ENCODE measurements at places on chromosomes 7 and 10.

DNA sequence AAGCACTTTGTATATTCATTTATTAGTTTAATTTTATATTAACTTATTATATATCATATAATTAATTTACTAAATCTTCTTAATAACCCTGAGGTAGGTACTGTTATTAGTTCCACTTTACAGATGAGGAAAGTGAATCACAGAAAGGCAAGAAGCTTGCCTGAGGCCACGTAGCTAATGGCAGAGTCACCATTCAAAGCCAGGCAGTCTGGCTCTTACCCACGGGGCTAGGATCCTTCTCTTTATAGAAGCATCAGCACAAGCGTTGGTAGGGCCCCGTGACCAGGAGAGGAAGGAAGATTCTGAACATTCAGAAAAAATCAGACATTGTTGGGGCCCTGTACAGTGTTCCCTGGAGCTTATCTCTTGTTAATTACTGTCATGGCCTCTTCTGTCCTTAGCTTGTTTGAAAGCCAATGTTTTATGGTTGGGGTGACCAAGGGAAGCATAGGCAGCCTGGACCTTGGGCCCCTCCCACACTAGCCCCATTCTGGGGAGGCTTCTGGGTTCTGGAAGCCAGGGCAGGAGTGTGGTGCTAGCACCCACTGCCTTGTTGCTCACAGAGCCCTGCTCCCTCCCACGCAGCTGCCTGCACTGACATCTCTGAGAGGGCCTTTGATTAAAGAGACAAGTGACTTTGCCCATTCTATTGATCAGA lies 31.1 kb upstream of the SLF2 start:
- no peaks in the 10 kb centered on the region for H3K4me1 ChIP-seq
- no peaks in the 10 kb centered on the region for H3K36me3 ChIP-seq
- no peaks in the 10 kb centered on the region for H3K27me3 ChIP-seq

- no peak for DNase-seq
- no peak overlapping the region for H3K4me3 ChIP-seq
- H3K27ac ChIP-seq: no peak overlapping the region
- H3K27me3 ChIP-seq: no peaks in the 10 kb centered on the region
Measured at GRCh38 chr7:32259931-32260596, 189.9 kb upstream of the PDE1C start.

DNA sequence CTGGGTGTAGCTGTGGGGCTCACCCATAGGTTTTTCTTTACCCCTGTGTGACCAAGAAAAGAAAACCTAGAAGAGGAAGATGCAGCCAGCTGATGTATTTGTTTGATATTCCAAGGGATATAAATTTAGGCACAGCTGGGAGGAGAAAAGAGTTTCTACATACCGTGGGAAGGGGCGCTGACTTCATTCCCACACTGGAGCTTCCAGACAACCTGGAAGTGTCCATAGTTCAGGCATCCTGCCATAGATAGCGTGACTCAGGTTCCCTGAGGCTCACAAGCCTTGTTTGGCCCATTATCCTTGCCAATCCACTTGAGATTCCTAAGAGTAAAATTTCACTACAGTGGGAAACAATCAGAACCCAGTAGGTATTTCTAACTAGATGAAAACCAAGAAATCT lies 371.7 kb upstream of the NRP1 start:
- H3K27ac ChIP-seq: no peak overlapping the region
- no peaks in the 10 kb centered on the region for H3K36me3 ChIP-seq
- no peak for DNase-seq
- H3K4me3 ChIP-seq: no peak overlapping the region

GRCh38 chr10:53115660-53116059 lies 343.1 kb upstream of the MBL2 start:
- H3K4me3 ChIP-seq: no peak overlapping the region
- H3K4me1 ChIP-seq: no peaks in the 10 kb centered on the region
- H3K27ac ChIP-seq: no peak overlapping the region
- H3K27me3 ChIP-seq: no peaks in the 10 kb centered on the region

DNA sequence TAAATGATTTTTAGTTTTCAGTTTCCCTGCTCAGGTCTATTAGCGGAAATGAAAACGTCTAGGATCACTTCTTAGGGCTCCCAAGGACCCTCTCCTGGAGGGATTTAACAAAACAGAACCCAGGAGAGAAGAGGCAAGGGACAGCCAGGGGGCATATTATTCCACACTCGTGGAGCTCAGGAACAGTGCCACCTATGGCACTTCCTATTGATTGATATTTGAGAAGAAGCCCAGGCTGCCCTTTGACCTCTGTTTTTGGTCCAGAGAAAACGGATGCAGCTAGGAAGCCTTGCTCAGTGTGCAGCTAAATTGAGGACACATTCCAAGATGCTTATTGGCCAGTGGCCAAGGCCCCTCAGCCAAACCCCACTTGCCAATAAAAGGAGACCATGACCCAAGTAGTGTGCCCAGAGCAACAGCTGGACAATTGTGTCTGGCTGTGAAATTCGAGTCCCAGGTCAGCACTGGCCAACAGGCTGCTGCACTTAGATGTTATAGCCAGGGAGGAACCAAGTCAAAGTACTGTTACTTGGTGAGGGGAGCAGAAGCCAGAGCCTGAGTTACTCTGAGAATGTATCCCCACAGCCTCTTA lies 24.0 kb upstream of the GPNMB start:
- DNase-seq: no peak
- no peaks in the 10 kb centered on the region for H3K36me3 ChIP-seq
- no peaks in the 10 kb centered on the region for H3K4me1 ChIP-seq
- H3K27ac ChIP-seq: no peak overlapping the region

GRCh38 chr7:10646194-10646593 lies 327.5 kb upstream of the PHF14 start:
- DNase-seq: no peak
- no peak overlapping the region for H3K27ac ChIP-seq
- H3K4me3 ChIP-seq: no peak overlapping the region
- H3K27me3 ChIP-seq: no peaks in the 10 kb centered on the region
- no peaks in the 10 kb centered on the region for H3K4me1 ChIP-seq

DNA sequence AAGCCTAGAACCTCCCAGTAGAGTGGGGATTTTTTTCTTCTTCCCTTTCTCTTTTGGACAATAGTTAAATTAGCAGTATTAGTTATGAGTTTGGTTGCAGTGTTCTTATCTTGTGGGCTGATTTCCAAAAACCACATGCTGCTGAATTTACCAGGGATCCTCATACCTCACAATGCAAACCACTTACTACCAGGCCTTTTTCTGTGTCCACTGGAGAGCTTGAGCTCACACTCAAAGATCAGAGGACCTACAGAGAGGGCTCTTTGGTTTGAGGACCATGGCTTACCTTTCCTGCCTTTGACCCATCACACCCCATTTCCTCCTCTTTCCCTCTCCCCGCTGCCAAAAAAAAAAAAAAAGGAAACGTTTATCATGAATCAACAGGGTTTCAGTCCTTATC lies 5.4 kb downstream of the OPN1SW start:
- H3K27ac ChIP-seq: no peak overlapping the region
- H3K4me3 ChIP-seq: no peak overlapping the region
- peaks cover 69% of the 10 kb centered on the region for H3K36me3 ChIP-seq
- peaks cover 16% of the 10 kb centered on the region for H3K4me1 ChIP-seq
- no peak for DNase-seq
- H3K27me3 ChIP-seq: no peaks in the 10 kb centered on the region

DNA sequence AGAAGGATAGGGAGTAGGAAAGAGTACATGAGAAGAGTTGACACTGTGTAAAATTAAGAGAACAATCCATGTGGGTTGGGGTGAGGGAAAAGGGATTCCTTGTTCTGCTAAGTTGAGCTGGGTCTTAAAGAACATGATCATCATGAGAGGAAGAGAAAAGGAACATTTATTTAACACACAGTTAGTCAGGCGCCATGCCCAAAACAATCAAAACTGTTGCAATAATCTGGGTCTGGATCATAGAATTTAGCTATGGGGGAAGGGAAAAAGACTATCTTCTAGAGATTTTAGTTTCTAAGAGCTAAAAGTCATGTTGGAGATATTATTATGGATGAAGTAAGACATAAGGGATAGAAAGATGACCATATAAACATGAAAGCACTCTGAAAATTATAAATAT lies 178.9 kb downstream of the SEM1 start:
- no peak overlapping the region for H3K4me3 ChIP-seq
- H3K27ac ChIP-seq: no peak overlapping the region
- H3K27me3 ChIP-seq: no peaks in the 10 kb centered on the region
- no peaks in the 10 kb centered on the region for H3K36me3 ChIP-seq
- no peaks in the 10 kb centered on the region for H3K4me1 ChIP-seq

GRCh38 chr10:14556285-14556956 lies 218.3 kb downstream of the FAM107B start:
- H3K4me3 ChIP-seq: no peak overlapping the region
- H3K4me1 ChIP-seq: no peaks in the 10 kb centered on the region
- no peaks in the 10 kb centered on the region for H3K27me3 ChIP-seq
- H3K27ac ChIP-seq: peak overlapping the region; percentile 3
- H3K36me3 ChIP-seq: no peaks in the 10 kb centered on the region

DNA sequence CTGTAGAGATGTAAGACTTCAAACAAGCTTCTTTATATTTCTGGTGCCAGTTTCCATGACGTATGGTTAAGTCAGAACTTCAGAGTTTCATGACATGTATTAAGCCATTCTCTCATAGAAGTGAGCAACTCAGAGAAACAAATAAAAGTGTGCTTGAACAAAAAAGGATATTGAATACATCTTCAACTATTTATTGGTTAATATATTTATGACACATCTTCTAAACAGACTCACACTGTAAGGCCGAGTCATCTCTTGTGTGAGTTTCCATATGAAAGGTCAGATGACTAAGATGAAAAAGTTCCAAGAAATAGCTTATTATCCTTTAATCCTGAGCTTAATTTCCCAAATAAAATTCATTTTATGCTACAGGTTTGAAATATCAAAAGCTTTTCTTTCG lies 105.5 kb upstream of the CSTF2T start:
- no peak for DNase-seq
- H3K4me1 ChIP-seq: no peaks in the 10 kb centered on the region
- H3K36me3 ChIP-seq: no peaks in the 10 kb centered on the region
- no peak overlapping the region for H3K4me3 ChIP-seq
- H3K27ac ChIP-seq: no peak overlapping the region
- H3K27me3 ChIP-seq: no peaks in the 10 kb centered on the region

DNA sequence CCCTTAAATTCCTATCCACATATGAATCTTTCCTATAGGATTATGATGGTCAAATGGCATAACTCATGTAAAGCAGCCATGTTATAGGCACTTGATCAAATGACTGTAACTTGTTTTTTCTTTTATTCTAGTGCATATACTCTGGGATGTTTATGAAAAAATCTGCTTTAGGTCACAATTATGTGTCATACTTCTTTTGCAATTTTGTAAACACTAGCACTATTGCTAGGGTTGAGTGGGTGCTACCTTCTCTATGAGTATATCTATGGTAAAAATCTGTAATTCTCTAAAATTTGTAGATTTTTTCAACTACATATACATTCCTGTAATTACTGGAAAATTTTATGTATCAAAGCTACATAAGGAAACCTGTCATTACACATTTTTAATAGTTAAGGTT lies 50.0 kb downstream of the HGF start:
- no peak for DNase-seq
- H3K4me1 ChIP-seq: no peaks in the 10 kb centered on the region
- no peaks in the 10 kb centered on the region for H3K27me3 ChIP-seq
- no peak overlapping the region for H3K4me3 ChIP-seq
- H3K27ac ChIP-seq: no peak overlapping the region

DNA sequence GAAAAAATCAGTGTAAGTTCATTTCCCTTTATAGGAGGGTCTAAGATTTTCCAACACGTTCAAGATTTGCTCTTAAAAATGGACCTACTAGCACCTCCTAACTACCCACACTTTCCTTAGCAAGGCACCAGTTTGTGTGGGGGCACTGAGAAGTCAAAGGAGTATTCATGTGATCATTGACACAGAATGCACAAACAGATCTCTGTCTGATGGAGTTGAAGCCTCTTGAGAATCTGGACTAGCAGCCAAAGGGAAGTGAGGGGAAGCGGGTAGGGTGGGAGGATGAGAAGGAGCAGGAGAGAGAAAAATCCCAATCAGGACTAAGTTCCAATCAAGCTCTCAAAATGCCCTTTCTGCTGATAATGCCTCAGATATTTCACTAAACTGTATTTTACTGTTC lies 4.1 kb downstream of the MMS19 start:
- H3K36me3 ChIP-seq: no peaks in the 10 kb centered on the region
- peaks cover 61% of the 10 kb centered on the region for H3K4me1 ChIP-seq
- no peak for DNase-seq
- peak overlapping the region; percentile 57 for H3K27ac ChIP-seq
- no peak overlapping the region for H3K4me3 ChIP-seq

GRCh38 chr10:60086421-60086820 lies 180.1 kb upstream of the CCDC6 start:
- peaks cover 34% of the 10 kb centered on the region for H3K36me3 ChIP-seq
- H3K27ac ChIP-seq: no peak overlapping the region
- no peak for DNase-seq

DNA sequence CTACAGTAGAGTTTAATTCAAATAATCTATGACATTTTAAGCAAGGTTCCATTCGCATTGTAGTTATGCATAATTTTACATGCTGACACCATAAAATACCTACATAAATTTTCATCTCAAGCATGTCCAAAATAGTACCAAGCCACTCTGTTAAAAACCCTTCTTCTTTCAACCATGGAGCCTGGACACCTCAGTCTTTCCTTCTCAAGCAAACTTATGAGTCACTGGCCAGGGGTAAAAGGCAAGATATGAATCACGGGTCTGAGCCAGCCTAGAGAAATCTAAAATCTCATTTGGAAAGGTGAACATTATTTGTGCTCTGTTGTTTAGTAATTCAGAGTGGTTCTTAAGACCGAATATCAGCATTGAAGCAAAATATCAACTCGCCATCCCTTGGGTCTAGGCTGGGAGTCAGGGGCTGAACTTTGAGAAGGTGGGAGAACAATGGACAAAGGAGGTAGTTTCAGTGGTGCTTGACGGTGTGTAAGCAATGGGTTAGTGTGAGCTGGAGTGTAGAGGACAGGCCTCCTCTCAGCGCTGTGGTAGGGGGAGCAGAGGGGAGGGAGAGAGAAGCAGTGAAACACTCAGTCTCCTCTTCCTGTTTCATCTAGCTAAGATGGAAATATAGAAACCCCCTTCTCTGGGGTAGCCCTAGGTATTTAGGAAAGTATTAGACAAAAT lies 19.1 kb upstream of the GPAM start:
- H3K36me3 ChIP-seq: no peaks in the 10 kb centered on the region
- H3K4me3 ChIP-seq: no peak overlapping the region
- H3K27me3 ChIP-seq: no peaks in the 10 kb centered on the region
- H3K4me1 ChIP-seq: no peaks in the 10 kb centered on the region
- H3K27ac ChIP-seq: no peak overlapping the region
- no peak for DNase-seq

GRCh38 chr7:155984609-155985405 lies 172.5 kb upstream of the SHH start:
- no peaks in the 10 kb centered on the region for H3K27me3 ChIP-seq
- no peaks in the 10 kb centered on the region for H3K4me1 ChIP-seq
- H3K36me3 ChIP-seq: no peaks in the 10 kb centered on the region
- DNase-seq: no peak
